Activated T-cell treated with anti-CD3 and anti-CD28 coated beads for 4 hours (primary cell): ENCODE measurements at places on chromosomes 7 and 10.

DNA sequence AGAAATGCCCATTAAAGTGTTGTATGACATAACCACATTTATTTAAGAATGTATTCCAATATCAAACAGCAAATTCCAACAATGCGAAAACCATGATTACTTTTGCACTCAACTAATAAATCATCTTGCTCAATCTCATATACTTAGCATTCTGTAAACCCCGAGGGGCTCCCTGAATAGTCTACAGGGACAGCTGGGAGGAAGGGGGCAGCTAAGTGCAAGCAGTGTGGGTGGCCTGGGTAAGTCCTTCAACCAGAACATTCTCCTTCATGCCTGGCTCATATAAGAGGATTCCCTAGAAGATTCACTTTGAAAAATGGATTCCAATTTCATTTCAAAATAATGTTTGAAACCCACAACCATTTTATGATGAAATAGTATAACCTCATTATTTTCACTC, 355.5 kb downstream of the CDC14C start:
- DNase-seq: no peak

- no peak for DNase-seq
Observed at GRCh38 chr7:42103456-42103855, 133.6 kb downstream of the GLI3 start.

DNA sequence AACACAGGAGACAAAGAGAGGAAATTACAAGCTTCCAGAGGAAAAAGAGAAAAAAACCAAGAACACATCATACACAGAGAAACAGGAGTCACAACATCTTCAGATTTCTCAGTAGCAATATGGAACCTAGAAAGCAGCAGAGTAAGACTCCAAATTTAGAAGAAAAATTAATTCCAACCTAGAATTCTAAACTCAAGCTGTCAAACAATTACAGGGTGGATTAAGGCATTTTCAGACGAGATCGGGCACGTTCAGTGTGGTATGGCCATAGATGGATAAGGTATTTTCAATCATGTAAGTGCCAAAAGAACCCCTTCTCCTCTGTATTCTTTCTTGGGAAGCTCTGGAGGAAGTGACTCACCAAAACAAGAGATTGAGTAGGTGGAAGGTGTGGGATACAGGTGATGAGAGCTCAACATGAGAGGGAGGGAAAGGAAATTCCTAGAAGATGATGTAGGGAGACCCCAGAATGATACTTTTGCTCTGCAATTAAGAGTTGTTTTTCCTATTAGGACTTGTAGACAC, 51.6 kb downstream of the FAM204A start:
- DNase-seq: no peak

- DNase-seq: no peak
Observed at GRCh38 chr10:95312257-95312656, 21.5 kb upstream of the PDLIM1 start.

DNA sequence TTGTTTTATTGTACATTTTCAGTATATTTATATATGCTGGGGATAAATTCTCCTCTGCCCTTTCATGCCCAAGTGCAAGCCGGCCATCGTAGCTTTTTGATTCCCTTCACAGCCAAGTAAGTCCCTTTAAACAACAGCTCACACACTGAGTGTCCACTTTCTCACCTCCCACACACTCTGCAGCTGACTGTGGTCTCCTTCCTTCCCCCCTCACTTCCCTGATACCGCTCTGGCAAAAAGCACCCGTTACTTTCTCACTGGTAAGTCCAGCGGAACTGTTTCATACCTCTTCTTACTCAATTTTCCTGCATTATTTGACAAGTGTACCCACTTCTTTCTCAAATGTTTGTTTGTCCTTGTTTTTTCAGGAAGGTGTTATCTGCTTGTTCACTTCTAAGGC, 35.2 kb downstream of the MGAM start:
- DNase-seq: no peak

GRCh38 chr10:35803046-35803445, 160.9 kb upstream of the FZD8 start:
- no peak for DNase-seq

- no peak for DNase-seq
Observed at GRCh38 chr7:43569424-43569823, 13.5 kb upstream of the STK17A start.

GRCh38 chr10:124727361-124727960, 16.7 kb downstream of the FAM53B start:
- no peak for DNase-seq

- no peak for DNase-seq
Observed at GRCh38 chr7:46133072-46133471, 212.0 kb upstream of the IGFBP3 start.

DNA sequence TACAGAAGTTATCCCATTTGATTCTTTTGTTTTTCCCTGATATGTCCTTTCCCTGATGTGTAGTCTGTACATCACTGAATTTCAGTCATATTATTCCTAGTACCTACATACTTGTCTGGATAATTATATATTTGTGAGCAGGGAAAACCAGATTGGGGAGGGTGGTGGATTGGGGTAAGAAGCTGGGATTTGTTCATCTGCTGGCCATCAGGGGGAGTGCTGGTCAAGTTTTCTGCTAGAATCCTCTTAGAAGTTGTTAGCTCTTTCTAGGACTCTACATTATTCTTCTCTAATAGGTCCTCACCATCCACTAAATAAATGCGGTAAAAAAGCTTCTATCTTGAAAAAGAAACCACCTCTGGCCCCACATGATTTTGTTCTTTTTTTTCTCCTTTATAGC, 232.7 kb upstream of the TAC1 start:
- DNase-seq: no peak

DNA sequence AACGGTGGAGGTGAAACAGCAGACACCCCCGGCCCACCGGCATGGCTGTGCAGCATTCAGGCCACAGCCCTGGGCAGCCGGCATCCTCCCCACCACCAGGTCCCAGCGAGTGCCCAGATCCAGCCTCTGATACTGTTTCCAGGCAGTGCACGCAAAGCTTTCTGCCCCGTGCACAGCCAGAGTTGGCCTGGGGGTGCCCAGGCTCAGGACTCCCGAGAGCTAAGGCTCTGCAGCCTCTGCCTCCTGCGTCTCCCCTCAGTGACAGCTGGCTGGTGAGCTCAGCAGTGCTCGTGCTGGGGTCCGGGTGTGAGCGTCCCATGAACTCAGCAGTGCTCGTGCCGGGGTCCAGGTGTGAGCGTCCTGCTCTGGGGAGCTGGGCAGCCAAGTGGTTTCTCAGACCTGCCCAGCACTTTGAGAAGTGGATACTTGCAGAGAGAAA, 65.4 kb downstream of the CFAP46 start:
- no peak for DNase-seq

GRCh38 chr7:159078193-159078910, 66.3 kb downstream of the VIPR2 start:
- DNase-seq: no peak

DNA sequence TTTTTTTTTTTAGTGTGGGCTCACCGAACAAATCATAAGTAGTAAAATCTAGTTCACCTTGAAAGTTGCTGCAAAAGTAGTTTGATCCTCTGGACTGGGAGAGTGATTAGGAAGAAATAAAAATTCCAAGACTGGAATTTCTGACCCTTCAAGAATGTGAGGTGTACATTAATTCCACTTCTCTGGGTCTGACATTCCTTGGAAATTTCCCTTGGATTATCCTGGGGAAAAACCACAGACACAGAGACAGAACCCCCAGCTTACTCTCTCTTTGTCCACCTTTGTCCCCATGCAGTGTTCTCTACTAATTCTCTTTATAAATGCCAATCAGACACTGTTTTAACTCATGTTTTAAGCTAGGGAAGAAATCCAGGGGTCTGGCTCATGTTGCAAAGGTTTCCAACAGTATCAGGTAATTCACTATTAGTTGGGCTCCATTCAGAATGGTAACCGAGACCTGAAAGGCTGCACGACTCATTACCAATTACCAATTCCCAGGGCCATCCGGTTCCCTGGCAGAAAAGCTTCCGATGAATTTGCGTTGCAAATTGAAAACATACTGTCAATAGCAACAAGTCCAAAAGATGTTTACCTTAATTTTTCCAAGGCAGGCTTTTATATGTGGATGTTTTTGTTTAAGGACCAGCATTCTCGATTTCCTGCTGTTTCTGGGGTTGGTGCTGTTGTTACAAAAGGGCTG, 86.3 kb downstream of the BAMBI start:
- DNase-seq: no peak

DNA sequence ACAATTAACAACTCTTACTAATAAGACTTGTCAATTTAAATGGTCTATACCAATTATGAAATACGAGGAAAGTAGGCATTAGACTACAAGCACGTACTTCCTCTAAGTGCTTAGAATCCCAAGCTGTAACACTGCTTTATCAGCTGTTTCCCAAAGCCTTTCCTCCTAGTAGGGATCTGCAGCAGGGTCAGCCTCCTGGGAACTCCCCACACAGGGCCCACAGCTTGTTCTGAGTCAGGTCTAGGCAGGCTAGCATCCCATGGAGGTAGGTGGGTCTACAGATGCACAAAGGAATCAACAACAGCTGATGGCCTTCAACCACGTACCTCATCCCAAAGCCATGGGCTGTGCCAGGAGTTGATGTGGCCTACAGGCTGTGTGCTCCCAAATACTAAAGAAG, 14.7 kb downstream of the MMS19 start:
- DNase-seq: no peak

DNA sequence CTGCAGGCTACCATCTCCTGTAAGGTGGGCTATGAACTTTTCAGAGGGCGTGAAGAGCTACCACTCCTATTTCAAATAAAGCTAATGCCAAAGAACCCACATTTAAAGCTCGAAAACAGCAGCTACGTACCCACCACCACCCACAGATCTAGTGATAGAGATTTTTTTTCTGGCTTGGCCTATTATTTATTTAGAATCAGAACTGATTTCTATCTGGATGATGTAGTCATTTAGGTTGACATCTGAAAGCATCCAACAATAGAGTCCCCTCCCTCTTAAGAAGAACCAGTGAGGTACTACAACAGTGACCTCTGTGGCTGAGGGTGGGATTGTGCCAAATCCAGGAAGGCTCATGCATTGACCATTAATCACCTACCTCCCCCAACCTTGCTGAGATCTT, 113.8 kb upstream of the ADO start:
- no peak for DNase-seq

GRCh38 chr7:148265896-148266295, 324.7 kb upstream of the C7orf33 start:
- DNase-seq: no peak

DNA sequence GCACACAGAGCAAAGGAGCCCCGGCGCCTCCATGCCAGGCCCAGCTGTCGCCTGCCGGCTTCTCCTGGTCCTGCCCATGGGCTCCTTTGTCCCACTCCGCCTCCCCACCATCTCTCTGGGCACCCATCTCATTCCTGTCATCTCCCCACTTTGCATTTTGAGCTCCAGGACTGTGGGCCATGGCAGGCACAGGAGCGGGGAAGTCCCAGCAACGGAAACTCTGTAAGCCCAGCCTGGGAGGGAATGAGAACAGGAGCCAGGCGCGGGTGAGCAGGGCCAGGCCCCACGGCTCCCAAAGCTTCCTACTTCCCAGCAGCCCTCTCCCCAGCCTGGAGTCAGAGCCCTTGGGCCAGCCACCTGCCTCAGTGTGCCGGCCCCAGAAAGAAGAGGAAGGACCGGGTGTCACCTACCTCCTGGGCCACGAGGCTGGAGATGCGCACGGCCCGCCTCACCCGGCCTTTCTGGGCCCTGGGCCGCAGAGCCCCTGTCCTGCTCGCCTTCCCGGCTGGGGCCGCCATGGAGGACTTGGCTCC, 23.1 kb downstream of the KCNH2 start:
- no peak for DNase-seq

- DNase-seq: no peak
Observed at GRCh38 chr10:8639486-8640185, 585.1 kb downstream of the GATA3 start.

DNA sequence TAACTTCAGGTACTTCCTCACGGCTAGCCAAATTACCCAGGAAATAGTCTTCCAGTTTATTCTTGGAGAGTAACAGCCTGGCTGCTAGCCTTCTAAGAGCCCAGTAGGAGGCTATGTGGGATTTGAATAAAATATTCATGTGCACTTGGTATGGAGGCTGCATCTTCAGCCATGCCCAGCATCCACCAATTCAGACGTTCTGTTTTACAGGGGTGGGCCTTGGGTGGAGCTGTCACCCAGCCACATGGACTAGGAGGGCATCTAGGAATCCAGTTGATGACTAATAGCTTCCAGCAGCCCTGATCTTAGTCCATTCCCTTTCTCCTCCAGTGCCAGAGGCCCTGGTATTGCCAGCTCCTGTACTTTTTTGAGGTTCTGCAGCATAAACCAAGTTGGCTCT, 66.3 kb upstream of the ZRANB1 start:
- DNase-seq: no peak

GRCh38 chr10:95451568-95452524, 109.3 kb downstream of the SORBS1 start:
- no peak for DNase-seq

DNA sequence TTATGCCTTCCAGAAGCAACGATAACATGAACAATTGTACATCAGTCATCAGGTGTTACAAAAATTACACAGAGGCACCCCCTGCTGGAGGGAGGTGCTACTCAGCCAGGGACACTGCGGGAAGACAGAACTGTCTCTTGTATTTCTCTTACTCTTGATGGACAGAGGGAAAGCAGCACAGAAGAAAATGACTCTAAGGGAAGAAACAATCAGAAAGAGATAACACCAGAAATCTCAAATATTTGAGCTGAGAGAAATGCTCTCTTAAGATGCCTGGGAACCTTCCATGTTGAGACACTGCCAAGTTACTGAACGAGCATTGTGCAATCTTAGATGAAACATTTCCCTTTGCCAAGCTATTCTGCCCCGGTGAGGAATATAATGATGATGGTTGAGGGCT, 227.6 kb upstream of the NPSR1 start:
- no peak for DNase-seq

GRCh38 chr7:145339319-145339718, 503.5 kb upstream of the TPK1 start:
- no peak for DNase-seq

- DNase-seq: no peak
Observed at GRCh38 chr7:102994567-102994966, 80.0 kb downstream of the FBXL13 start.

GRCh38 chr7:111864291-111864976, 302.1 kb upstream of the IMMP2L start:
- DNase-seq: no peak

GRCh38 chr10:130369645-130370381, 233.6 kb downstream of the GLRX3 start:
- DNase-seq: no peak

- DNase-seq: no peak
Observed at GRCh38 chr7:151776446-151776845, 100.5 kb downstream of the PRKAG2 start.

GRCh38 chr10:20767028-20767427, 130.1 kb downstream of the NEBL start:
- DNase-seq: no peak
